ENCODE measurements at places on chromosomes 2 and 18. TPM values are rescaled to one million over a fixed set of nuclear protein-coding genes. Genes with fewer than 3 reads are reported as not detected.

LONRF2 gene
- total RNA-seq = under 0.01 TPM

STARD6 gene
- not detected for total RNA-seq

NYAP2 gene
- not detected for total RNA-seq

TTN gene
- total RNA-seq = 3.2 TPM

KCNIP3 gene
- 2.0 TPM for total RNA-seq

STAT1 gene
- total RNA-seq = 70.6 TPM

PMS1 gene
- 37.5 TPM for total RNA-seq

TUBA4B gene
- total RNA-seq = not detected

Measured in thoracic aorta endothelial cell (primary cell).